ENCODE measurements at places on chromosomes 2 and 18.
A peak's percentile ranks its signal among the peaks of the same experiment; 100 is the strongest.

GRCh38 chr2:187618813-187619212 lies 64.6 kb upstream of the TFPI start:
- DNase-seq = no peak

GRCh38 chr2:185181901-185182300 lies 556.7 kb upstream of the FSIP2 start:
- DNase-seq = no peak

DNA sequence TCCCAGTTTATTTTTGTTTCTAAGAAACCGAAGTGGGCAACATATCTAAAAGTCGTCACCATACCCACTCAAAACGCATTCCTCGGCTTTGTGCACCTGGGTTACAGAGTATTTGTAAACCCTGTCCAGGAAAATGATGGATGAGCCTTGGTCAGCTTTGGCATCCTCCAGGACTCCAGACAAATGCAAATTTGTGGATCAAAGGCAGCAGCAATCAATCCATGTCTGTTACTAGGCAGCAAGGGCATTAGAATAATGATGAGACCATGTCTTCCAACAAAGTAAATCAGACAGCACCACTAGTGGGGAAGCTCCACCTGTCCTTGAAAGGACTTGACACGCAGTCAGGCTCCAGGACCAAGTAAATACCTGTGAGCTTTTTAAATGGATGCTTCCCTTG lies 672.6 kb upstream of the GYPC start:
- DNase-seq = no peak

DNA sequence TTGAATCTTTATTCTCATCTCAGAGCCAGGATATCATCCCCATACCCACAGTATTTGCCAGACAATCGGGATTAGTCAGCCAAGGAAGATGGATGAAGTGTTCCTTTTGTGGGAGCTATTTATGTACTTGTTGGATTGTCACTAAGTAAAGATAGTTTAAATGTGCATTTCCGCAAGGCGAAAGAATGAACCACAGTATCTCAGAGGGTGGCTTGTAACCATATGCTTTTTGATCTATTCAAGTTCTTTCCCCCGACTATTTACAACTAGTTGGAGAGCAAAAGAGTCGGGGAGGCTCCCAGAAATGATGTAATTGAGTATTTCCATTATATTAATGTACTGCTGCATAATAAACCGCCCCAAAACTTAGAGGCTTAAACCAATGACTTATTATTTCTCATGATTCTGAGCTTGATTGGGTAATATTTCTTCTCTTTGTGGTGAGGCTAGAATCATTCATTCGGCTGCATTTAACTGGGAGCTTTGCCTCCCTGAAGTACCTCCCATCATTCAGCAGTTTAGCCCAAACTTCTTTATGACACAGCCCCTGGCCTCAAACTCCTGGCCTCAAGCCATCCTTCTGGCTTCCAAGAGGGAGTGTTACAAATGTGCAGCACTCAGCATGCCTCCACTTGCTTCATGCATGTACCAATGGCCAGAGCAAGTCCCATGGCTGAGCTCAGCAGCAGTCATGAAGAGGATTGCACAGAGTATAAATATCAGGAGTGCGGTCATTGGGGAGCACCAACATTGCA lies 423.7 kb downstream of the METTL4 start:
- DNase-seq = peak; percentile 71

DNA sequence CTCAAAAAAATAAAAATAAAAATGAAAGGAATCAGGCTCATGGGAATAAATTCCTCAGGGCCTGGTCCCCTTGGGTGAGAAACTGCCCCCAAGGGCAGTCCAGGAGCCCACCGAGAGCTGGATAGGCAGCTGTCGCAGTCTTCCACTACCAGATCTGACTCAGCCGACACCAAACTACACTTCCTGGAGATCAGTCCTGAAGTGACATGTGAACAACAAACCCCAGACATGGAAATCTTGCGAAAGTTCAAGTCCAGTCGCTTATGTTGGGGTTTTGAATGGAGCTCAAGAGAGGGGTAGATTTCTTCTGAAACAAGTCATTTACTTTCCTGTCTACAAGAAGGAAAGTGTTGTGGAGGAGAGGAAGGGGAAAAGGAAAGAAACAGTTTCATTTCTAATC lies 12.9 kb downstream of the ADCY3 start:
- DNase-seq = no peak

- DNase-seq = no peak
Observed at GRCh38 chr18:57294547-57294946, 57.8 kb upstream of the ST8SIA3 start.

DNA sequence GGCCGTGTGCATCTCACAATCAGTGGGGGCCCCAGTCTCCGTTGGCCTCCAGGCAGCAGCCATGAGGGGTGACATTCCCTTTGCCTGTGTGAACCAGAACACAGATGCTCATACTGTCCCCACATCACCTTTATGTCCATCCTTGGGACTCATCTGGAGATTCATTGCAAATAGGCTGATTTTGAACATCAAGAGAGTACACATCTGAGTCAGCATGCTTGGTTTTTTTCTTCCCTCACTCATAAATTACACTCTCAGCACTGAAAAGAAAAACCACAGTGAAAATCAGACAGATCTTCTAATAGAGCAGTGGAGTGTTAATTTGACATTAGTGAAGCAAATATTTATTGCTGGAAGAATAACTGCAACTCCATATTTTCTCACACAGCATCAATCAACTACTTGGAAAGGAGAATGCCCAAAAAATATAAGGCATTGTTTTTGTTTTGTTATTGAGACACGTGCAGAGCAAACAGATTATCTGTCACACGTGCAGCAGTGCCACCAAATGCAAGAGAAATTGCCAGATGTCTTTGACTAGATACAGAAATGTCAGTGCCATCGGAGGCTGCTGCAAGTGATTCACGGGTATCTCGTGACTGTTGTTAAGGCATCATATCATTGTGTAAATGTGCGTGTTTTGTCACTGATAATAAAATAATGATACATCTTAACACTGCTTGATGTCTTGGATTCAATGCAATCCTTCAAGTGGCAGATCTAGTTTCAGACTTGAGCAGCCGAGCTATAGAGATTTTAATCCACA lies 10.9 kb downstream of the APCDD1 start:
- no peak for DNase-seq

DNA sequence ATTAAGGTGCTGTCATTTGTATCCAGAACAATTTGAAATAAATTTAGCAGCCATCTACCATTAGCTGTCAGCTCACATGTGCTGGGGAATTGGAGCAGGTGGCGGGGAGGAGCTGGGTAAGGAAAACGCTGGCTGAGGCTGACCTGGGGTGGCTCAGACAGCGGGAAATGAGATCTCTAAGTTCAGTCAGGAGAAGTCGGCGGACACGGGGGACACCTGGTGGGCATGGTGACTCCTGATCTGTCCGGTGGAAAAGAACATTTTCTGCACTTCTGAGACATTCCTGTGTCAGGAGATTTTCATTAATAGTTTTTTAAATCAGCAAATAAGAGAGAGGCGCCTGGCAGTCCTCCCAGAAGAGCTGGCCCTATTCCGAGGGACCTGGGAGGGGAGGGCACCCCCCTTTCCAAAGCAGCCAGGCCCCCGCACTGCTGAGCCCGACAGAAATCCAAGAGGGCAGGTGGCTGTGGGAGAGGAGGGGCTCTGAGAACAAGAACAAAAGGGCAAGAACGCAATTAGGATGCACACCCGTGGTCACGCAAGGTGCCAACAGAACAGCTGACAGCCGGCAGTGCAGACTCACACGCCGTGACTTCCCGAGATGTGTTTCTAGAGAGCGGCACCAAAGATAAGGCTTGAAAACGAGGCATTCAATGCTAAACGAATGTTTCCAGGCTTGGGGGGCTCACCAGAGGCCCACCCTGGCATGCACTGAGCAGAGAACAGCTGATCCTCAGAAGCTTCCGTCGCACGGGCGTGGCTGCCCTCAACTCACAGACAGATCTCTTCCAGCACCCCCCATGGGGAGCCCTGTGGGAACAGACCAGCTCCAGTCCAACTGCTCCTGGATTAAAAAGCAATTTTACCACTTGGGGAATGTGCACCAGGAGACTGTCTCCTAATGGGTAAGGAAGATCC lies 26.4 kb downstream of the SLC66A2 start:
- peak; percentile 53 for DNase-seq
